T-helper 1 cell (primary cell): ENCODE measurements at places on chromosomes 4 and X.

- DNase-seq, result no peak
Observed at GRCh38 chr4:179110356-179110755, 1668.1 kb upstream of the AGA start.

GRCh38 chr4:155512817-155513216 lies 136.1 kb upstream of the MAP9 start:
- no peak for DNase-seq

- no peak for DNase-seq
Observed at GRCh38 chr4:6474053-6474568, 1.7 kb upstream of the PPP2R2C start.

- DNase-seq, result no peak
Observed at GRCh38 chrX:139224953-139225665, 305.4 kb upstream of the F9 start.

DNA sequence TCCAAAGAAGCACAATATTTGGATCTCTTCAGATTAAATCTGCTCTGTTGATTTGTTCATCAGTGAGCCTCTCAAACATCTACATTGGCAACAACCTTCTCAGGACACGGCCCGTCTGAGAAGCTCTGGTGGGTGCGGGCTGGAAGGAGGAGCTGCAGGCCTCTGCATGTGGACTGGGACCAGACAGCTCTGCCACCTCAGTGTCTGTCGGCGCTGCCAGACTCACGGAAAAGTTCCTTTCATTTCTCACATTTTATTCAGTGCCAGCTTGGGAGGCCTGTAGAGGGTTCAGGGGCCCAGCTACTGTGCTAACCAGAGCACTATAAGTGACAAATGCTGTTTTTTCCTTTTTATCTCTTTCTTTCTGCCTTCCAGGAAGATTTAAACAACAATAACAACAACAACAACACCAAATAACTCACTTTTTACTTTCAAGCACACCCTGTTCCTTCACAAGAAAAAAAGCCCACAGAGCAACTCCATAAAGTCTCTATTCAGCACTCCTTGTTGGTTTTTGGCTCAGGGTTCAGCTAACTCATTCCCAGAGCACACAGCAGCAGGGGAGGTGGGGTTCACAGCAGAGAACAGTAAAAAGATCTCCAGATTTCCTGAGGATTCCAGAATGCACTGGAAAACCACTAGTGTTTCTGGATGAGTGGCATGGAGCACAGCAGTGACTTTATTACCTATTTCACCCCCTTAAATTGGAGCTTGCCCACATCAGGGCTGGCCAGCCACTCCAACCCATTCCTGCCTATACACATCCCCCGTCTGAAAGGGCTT lies 23.2 kb upstream of the HOPX start:
- DNase-seq, result no peak

DNA sequence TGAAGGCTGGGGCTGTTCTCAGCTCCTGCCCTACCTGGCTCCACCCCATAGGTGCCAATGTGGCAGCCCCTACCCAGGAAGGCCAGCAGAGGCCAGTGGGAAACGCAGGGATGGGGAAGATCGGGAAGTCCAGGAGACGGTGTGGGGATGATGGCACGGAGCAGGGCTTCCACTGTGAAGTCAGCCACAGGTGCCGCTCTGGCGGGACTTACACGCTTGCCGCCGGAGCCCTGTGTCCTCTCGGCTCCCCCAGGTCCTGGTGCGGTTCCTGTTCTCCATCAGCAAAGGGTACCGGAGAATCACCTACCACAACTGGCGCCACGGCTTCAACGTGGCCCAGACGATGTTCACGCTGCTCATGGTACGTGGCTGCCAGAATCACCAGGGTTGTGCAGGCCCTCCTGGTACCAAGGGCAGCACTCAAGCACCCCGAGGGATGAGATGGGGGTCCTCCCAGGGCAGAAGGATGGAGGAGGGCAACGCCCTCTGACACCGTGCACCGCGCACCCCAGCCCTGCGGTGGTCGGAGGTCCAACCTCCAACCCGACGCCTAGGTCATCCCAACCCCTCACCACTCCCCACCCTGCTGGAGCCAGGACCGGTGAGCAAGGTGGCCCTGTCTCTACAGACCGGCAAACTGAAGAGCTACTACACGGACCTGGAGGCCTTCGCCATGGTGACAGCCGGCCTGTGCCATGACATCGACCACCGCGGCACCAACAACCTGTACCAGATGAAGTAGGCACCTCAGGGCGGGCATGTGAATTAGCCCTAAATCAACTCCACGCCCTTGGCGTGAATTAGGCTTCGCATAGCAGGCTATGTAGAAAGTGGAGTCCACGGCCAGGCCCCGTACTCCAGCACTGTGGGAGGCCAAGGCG lies 12.0 kb downstream of the ATP5ME start:
- DNase-seq, result no peak

GRCh38 chrX:108216919-108217571 lies 125.5 kb downstream of the ATG4A start:
- no peak for DNase-seq

GRCh38 chr4:52935317-52935716 lies 73.2 kb downstream of the RASL11B start:
- DNase-seq, result no peak
